GM12891 (cell line): ENCODE measurements at places on chromosomes 7 and 10.

- DNase-seq: no peak
Observed at GRCh38 chr7:46577394-46577793, 656.3 kb upstream of the IGFBP3 start.

DNA sequence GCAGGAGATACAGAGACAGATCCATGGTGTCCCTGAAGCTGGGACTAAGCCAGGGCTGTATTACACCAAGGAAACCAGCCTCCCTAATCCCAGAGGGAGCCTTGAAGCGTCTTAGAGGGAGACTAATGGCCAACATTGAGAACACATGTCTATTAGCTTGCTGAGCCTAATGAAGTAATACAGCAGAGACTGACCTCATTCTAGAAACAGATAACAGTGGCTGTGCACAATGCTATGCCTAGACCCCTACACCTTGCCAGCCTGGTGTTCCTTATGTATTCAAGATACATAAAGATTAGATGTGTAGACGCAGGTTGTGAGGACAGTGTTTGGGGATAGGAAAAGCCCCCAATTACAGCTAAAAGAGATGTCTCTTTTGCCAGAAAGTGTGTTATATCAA, 19.1 kb downstream of the GRM8 start:
- DNase-seq: no peak

DNA sequence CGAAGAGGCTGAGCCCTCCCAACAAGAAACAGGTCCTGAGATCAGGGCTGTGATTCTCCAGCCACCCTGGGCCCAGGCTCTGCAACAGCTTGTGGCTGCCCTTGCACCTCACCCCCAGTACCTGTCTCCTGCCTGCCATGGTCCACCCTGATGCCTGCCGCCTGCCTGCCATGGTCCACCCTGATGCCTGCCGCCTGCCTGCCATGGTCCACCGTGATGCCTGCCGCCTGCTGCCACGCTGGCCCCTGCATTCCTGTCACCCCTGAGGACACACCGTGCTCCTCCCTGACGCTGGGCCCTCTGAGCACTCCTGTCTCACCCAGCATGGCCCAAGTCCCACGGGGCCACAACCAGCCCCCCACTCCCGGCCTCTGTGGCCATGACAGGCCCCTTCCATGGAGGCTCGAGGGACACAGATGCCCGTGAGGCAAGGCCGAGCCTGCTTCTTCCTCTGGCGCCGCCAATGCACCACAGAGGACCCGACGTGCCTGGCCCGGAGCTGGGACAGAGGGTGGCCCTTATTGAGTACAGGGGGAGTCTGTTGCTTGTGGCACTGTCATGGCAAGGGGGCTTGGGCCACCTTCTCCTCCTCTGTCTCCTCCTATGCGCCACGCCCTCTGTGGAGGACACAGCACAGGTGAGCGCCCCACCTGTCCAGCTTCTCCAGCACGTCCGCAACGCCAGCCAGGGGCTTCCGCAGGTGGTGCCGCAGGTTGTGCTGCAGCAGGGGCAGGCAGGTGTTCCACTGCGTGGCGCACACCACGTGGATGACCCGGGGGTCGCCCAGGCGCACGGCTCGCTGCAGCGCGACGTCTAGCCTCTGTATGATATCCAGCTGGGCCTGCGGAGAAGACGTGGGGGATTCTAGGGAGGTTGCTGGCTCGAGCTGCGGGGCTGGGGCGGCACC, 18.1 kb downstream of the CFAP46 start:
- no peak for DNase-seq

DNA sequence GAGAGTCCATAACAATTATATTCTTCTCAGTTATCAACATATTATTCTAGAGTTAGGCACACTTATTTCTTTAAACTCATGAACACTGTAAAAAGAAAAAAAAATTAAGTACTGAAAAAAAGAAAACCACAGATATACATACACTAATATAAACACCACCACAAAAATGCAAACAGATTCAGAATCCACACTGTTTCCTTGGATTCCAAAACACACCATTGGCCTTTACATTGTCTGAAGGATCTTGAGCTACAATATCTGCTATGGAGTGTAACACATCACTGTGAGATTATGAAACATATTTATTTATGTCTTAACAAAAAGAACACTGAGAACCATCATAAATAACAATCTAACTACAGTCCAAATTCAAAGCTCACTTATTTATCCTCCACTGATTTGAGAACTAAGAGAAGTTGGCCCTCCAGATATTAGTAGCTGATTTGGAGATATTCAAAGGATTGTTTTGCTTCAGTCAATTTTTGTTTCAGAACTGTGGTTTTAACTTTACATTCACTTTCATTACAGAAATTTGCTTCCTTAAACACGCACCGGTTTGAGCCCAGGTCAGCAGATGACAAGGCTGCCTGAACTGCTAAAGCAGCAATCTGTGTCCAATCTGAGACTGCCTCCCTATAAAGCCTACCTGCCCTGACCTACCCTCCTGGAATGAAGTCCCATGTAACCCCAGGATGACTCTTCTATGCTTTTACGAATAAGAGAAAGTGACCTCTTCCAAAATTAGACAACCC, 47.0 kb upstream of the CDK1 start:
- DNase-seq: peak; percentile 30

DNA sequence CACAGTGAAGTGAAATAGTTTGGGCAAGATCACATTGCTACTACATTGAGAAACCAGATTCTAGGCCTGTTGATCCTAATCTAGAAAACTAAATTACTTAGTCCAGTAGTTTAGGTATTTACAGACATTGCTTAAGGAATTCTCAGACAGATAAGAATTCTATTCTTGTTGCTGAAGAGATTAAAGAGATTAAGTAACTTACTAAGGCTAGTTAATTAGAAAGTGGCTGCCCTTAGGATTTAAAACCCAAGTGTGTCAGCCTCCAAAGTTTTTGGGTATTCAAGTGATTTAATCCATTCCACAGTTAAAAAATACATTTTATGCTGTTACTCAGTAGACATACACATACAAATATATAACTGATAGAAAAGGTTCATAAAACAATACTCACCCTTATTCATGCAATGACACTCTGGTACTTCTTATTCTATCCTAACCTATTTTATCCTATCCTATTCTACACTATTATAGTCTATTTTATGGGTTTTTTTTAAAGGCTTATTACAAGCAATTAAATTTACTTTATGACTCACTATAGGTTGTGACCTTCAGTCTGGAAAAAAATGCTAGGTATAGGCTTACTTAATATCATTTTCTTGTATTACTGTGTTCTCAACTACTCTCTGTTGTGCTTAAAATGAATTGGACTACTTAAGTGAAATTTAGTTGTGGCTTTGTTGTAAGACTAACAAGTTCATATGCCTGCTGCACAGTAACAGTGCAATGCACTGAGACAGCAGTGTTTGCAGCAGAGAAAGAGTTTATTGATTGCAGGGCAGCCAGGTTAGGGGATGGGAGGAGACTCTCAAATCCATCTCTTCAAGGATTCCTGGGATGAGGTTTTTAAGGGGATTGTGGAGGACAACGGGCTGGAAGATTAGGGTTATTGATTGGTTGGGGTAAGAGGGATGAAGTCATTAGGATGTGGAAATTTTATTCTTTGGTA, 10.7 kb downstream of the SPAM1 start:
- DNase-seq: no peak

DNA sequence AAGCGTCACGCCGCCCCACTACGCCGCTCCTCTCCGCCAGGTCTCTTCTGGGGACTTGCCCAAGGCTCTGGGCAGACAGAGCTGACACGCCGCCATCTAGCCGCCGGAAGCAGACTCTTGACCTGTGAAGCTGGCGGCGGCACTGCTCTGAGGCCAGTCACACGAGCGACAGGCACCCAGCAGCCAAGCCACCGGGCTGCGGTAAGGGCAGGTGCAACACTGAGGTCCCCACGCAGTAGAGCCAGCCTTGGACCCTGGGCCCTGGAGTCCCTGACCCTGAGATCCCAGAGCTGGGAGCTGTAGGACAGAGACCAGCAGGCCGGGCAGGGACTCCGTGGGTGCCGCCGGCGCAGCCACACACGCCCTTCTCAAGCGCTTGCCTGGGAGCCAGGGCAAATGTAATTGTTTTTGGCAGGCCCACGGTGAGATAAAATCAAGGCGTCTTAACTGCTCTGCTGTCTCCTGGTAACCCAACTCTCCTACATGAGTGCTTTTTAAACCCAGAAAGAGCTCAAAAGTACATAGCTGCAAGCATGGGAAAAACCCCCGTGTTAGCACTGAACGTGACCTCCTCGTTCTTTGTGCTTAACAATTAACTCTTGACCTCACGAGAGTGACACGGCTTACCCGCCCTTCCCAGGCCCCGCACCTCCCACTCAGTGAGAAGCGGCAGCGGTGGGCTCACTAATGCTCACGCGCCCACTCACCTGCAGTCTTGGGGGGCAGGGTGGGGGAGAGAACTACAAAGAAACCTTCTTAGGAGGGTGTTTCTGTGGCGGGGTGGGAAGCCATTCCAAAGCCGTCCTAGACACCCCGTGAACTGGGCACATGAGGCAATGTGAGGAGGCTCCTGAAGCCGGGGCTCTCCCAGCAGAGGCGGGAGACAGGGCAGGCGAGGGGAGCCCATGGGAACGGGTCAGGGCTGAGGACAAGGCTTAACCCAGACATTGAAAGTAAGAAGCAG, 8.5 kb downstream of the GPER1 start:
- no peak for DNase-seq

- no peak for DNase-seq
Observed at GRCh38 chr10:33216661-33217427, 117.6 kb downstream of the NRP1 start.

- DNase-seq: no peak
Observed at GRCh38 chr10:98074315-98074911, 44.0 kb upstream of the CRTAC1 start.

GRCh38 chr7:124575176-124575575, 190.4 kb downstream of the GPR37 start:
- DNase-seq: no peak

- no peak for DNase-seq
Observed at GRCh38 chr7:3892686-3893085, 591.6 kb downstream of the SDK1 start.

- no peak for DNase-seq
Observed at GRCh38 chr10:58818900-58819299, 306.2 kb downstream of the BICC1 start.

- DNase-seq: no peak
Observed at GRCh38 chr7:133863362-133864061, 263.6 kb upstream of the LRGUK start.

GRCh38 chr7:105975770-105976417, 12.8 kb downstream of the CDHR3 start:
- no peak for DNase-seq

DNA sequence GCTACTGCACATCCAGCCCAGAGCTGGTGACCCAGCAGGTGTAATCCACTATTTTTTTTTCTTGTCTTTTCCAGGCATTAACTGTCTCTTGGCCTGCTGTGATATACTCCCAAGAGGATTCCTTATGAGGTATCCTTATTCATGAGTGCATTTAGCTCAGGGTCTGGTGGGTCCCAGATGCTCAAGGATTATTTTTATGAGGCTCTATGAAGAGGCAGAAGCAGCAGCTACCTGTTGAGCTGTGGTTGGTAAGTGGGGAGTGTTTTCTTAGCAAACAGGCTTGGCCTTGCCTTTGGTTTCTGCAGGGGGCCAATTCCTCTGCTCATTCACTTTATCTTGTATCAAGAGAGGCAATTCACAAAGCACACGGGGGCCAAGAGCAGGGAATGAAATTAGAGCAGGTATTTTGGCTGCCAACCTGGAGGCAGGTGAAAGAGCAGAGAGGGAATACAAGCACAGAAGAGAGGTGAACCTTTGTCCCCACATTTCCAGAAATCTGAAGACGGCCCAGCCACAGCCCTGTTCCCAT, 221.6 kb downstream of the TMEM178B start:
- DNase-seq: no peak

GRCh38 chr7:156274557-156274956, 366.0 kb upstream of the RNF32 start:
- no peak for DNase-seq

DNA sequence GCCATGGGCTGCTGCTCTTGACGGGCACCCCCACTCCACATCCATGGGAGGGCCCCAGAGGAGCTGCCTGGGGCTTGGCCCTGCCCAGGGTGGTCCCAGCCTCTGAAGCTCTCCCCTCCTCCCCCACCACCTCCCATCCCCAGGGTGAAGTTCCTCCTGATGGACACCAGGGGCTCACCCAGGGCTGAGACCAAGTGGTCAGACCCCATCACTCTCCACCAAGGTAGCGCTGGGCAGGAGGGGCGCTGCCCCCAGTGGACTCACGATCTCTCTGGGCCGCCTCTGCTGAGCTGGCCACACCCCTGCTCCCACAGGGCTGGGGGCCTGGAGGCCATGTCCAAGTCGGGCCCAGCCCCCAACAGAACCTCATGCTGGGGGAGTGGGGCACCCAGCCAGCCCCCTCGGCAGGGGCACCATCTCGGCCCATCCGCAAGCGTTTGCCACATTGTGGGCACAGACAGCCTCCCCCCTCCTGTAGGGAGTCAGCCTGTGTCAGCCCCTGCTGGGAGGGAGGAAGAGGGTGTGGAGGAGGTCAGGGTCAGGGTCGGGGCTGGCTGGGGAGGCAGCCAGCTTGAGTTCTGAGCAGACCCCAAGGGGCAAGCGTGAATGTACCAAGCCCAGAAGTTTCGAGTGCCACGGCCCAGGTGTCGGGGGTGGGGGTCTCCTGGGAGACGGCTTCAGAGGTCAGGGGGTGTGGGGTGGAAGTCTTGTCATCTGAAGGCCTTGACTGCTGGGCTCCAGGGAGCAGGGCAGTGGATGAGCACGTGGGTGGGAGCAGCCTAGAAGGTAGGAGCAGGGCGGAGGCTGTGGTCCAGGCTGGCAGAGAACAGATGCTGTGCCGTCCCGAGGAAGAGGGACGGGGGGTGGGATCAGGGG, 2.8 kb downstream of the UPK3B start:
- no peak for DNase-seq

DNA sequence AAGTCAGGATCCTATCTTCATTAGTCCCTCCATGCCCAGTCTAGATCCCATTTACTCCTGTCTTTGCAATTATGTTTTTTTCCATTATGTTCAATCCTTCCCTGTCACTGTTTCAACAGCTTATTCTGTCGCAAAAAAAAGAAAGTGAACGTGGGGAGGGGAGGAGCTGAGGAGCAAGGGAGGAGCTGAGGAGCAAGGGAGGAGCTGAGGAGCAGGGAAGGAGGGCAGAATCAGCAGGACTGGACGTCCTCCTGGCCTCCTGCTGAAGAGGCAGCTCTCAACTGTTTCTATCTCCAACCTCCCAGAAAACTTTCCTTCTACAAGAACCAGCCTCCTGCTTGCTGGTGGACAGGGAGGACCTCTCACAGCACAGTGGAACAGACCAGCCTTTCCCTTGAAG, 26.0 kb downstream of the LARP4B start:
- DNase-seq: no peak

GRCh38 chr10:111249925-111250324, 173.1 kb downstream of the ADRA2A start:
- no peak for DNase-seq

DNA sequence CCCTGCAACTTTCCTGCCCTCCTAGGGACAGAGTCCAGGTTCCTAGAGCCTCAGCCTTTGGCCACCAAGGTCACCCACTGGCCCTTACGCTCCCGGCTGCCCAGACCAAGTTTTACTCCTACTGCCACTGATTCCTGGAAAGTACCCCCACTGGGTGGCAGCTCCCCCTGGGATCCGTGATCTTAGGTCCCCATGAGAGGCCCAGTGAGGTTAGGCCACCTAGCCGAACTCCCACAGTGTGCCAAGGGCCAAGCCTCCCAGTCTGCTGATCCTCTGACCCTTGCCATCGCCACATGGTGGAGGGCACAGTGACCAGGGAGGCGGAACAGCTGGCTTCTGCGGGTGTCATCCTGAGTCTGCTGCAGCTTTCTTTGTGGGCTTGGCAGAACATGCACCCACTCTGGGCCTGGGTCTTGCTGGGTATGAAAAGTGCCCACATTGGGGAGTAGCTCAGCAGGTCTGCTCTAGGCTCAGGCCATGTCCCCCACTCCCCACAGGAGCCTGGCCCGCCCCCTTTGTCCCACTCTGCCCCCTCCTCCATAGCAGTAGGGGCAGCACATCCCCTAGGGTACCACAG, 40.5 kb upstream of the PPIF start:
- no peak for DNase-seq
